Upper lobe of left lung (tissue), 6 donors: ENCODE measurements at places on chromosomes 5 and 9. TPM values are rescaled to one million over a fixed set of nuclear protein-coding genes. Genes with fewer than 3 reads are reported as not detected.

Gene CARD9
- 30.4 TPM for total RNA-seq

Gene TMC1
- total RNA-seq, result not detected

Gene NFIB
- 42.5 TPM for total RNA-seq

Gene PCDHGA9
- 2.4 TPM for total RNA-seq

Gene PTPN3
- 14.7 TPM for total RNA-seq

DNA sequence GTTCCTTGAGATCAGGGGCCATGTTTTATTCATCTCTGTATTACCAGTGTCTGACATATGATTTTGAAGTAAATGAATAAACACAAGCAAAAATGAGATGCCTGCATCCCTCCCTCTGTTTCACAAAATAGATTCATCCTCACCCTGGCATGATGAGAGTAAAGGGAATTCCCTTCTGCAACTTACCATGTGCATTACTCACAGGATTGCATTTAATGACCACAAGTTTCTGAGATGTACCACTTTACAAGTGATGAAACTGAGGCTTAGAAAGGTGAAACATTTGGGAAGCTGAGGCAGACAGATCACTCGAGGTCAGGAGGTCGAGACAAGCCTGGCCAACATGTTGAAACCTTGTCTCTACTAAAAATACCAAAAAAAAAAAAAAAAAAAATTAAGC, 74.2 kb upstream of the TNFSF8 start:
- no peak for DNase-seq

DNA sequence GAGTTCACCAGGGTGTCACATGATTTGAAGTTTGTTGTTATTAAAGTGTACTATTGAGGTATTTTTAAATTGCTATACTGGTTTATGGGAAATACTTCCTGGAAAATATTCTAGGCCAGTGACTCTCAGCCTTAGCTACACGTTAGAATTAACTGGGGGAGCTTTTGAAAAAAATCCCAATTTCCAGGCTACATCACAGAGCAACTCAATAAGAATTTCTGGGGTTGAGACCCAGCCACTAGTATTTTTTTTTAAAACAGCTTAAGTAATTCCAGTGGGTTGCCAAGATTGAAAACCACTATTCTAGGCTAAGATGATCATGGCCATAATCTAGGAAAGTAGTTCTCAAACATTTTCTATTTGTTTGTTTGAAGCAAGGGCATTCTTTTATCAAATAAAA, 142.9 kb upstream of the GRIA1 start:
- no peak for DNase-seq

DNA sequence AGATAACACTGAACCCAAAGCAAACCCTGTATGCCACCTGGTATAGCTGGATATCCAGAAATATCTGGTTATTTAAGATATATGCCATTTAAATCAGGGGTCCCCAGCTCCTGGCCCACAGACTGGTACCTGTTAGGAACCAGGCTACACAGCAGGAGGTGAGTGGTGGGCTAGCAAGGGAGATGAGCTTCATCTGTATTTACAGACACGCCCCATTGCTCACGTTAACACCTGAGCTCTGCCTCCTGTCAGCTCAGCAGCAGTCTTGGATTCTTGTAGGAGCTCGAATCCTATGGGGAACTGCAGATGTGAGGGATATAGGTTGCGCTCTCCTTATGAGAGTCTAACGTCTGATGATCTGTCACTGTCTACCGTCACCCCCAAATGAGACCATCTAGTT, 646.6 kb downstream of the TLE4 start:
- no peak for DNase-seq

GRCh38 chr9:78615372-78615771, 318.4 kb downstream of the PSAT1 start:
- DNase-seq, result no peak

GRCh38 chr5:72252574-72253155, 67.4 kb downstream of the MRPS27 start:
- no peak for DNase-seq

- no peak for DNase-seq
Measured at GRCh38 chr5:56072863-56073766, 78.4 kb upstream of the IL6ST start.
